ENCODE measurements at places on chromosomes 5 and 9. TPM values are rescaled to one million over a fixed set of nuclear protein-coding genes. Genes with fewer than 3 reads are reported as not detected.

Gene DEPDC1B
- total RNA-seq = 38.7 TPM

Gene PTGES
- total RNA-seq = 1.2 TPM

Gene NTNG2
- 2.3 TPM for total RNA-seq

Gene GABBR2
- 0.66 TPM for total RNA-seq

Gene TEX48
- total RNA-seq = not detected

Gene PHF24
- total RNA-seq = 0.37 TPM

Gene FBXW11
- total RNA-seq = 53.7 TPM

Gene PPP3R2
- not detected for total RNA-seq

- DNase-seq = no peak
Observed at GRCh38 chr9:33884856-33885701, 68.1 kb downstream of the UBE2R2 start.

- no peak for DNase-seq
Observed at GRCh38 chr9:79471580-79472543, 99.9 kb upstream of the TLE4 start.

DNA sequence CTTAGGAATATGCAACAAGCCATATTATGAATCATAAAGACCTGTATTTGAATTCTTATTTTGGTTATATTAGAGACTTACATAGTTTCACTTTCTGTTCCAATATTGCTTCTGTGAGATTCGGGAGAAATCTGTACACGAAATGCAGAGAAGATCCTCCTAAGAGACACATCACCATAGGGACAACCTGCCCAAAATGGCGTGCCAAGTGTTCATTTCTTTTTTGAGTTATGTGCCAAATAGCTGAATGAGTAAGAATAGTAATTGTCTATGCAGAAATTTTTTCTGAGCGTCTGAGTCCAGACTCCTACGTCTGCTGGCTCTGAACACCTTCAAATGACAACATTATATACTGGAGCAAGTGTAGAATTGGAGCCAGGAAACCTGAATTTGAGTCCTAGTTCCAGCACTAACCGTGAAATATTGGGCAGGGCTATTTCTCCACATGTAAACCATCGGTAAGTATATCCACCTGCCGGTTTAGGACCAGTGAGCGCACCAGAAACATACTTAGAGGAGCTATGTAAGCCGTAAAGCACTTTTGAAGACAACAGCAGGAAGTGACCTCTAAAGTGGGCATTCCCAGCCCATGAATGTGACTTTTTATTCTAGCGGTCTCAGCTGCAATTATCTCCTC is 163.9 kb upstream of the DMRT1 start:
- no peak for DNase-seq

- DNase-seq = no peak
Observed at GRCh38 chr5:115850744-115851416, 9.1 kb downstream of the AP3S1 start.

DNA sequence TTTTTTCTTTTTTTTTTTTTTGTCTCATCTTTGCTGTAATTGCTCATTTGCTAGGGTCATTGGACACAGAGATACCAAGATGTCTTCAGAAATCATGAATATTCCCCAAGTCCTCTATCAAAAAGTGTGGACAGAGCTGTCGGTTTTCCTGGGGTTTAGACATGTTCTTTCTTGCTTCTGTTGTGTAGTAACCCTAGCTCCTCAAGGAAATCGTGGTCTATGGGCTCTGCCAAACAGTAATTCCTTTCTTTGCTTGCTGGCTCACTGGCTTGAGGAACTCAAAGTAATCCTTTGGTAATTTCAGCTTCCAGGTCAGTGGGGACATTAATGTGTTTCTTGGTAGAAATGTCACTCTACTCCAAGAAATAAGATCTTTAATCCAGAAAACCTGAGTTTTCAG is 101.7 kb downstream of the TMC1 start:
- DNase-seq = no peak

DNA sequence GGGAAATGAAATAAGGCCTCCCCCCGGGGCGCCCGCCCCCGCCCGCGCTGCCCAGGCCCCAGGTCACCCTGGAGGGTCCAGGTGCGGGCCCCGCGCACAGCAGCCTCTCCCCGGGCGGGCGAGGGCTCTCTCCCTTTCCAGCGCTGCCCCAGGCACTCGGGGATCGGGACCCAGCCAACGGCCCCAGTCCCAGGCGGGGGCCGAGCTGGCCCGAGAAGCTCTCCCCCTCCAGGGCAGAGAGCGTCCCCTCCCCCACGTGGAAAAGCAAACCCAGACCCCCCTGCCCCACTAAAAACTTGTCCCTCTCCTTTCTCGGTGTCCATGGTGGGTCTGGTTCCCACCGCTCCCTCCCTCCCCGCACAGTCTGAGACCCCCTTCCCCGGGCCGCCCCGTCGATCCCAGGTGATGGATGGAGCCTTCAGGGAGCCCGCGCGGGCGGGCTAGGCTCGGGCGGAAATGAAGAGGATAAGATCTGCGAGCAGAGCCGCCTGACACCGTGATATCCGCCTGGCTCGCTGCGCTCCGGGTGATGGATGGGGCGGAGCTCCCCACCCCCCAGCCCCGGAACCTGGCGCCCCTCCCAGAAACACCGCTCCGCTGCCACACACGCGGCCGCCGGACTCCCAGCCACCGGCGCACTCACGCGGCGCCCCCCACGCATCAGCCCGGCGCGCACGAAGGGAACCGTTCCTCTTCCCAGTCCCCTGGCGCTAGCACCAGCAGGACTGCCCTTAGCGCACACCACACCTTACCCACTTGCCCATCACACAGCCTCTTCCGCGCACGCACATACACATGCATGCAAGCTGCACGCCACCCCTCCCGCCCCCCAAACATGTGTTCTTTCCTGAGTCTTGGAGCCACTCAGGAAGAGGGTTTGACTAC is 81.7 kb upstream of the ZBTB43 start:
- peak; percentile 74 for DNase-seq

- no peak for DNase-seq
Observed at GRCh38 chr5:158127536-158127935, 268.6 kb upstream of the CLINT1 start.

DNA sequence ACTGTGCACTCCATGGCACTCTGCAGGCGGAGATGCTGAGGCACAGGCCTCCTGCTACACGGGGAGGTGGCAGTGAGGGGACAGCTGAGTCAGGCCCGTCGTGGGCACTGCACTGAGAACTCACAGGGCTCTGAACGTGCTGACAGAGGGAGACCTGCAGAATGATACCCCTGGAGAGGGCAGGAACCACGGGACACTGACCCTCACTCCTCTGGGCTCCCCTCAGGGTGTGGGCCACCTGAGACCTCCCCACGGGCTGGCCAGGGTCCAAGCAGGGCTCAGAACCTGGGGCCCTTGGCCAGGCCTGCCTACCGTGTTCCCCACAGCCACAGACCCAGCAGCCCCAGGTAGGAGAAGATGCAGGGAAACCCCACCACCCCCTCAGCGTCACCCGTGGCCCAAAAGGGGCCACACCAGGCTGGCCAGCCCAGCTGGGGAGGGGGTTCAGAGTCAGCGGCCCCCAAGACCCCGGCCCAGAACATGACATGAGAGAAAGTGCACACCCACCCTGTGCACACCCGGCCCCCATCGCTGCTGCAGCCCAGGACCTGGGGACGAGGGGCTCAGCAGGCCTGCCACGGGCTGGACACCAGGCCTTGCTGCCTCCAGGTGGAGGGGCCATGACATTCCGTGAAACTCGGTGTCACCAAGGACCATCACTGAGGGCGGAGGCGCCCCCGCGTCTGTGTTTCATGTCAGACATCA is 30.9 kb downstream of the GLT6D1 start:
- DNase-seq = peak; percentile 45

GRCh38 chr5:127089191-127089590 is 15.9 kb upstream of the C5orf63 start:
- DNase-seq = no peak

DNA sequence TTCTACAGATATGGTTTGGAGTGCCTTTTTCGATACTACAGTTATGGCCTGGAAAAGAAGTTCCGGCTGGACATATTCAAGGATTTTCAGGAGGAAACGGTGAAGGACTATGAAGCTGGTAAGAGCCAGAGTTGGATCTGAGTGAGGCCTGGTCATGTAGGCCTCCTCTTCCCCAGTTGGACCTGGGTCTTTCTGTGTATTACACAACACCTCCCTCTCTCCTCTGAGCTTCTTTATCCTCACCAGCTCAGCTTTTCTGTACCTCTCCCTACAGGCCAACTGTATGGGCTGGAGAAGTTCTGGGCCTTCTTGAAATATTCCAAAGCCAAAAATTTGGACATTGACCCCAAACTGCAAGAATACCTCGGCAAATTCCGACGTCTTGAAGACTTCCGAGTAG is 39.2 kb downstream of the FAXDC2 start:
- no peak for DNase-seq

DNA sequence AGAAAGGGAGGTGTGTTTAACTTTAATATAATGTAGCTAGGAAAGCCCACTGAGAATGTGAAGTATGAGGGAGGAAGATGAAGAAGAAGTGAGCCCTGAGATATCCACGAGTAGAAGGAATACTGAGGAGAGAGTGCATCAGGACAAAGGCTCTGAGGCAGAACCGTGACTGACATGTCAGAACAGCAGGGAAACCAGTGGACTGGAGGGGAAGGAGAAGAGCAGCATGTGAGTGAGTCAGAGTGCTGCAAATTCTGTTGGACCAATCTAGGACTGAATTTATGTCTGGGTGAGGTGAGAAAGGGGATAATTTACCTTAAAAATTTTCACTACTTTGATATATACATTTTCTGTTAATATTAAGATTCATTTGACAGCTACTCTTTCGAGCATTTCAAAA is 110.3 kb downstream of the ST8SIA4 start:
- DNase-seq = no peak

DNA sequence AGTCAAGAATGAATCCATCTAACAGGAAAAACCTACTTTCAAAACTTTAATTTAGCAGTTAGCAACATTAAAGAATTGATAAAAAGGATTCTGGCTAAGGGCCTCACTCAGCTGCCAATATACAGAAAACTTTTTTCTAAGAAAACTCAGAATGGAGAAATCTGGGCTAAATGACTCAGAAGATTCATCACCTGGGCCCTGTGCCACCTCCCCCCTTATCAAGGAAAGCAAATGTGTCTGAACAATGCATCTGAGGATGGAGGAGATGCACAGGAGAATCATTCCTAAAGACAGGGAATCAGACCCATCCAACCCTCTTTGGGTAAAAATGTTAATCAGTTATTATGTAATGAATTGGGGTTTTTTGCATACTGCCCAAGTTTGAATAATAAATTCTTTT is 592.0 kb upstream of the DMAC1 start:
- no peak for DNase-seq

Data from H7 (cell line).